ENCODE measurements at places on chromosomes 4 and X.

DNA sequence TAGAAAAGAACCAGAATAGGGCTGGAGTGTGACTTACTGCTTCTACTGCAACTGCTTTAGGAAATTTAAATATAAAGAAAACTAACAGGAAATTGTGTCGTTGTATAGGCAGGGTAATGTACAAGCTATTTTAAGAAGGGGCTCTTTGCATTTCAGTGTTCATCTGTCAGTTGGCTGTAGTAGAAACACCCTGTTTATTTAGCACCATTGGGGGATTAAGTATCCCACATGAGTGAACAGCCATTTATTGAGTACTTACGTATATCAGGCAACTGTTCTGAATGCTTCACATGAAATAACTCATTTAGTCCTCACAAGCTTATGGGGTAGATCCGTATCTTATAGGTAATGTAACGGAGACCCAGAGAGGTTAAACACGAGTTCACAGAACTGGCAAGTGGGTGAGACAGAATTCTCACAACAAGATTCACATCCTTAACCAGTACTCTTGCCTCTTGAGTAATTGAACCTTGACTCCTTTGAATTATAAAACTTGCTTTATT lies 23.9 kb downstream of the STIM2 start:
- DNase-seq = no peak

GRCh38 chr4:127249066-127249766 lies 383.5 kb upstream of the INTU start:
- peak; percentile 77 for DNase-seq

DNA sequence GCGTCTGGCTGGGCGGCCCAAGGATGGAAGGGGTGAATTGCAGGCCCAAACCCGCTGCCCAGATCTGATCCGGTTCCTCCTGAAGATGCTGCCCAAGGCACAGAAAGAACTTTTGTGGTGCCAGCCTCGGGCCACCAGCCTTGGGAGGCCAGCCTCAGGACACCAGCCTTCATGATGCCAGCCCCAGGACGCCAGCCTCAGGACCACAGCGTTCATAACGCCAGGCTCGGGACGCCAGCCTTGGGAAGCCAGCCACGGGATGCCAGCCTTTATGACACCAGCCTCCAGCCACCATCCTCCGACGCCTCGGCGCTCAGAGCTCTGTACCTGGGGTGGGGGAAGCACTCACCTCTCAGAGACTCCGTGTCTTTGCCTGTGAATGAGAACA lies 107.8 kb downstream of the ADRA2C start:
- no peak for DNase-seq

- no peak for DNase-seq
Measured at GRCh38 chr4:173878701-173879100, 348.7 kb upstream of the HAND2 start.

- DNase-seq = no peak
Measured at GRCh38 chr4:144450526-144450925, 195.4 kb upstream of the HHIP start.

- no peak for DNase-seq
Measured at GRCh38 chr4:2254665-2255500, 7.0 kb downstream of the MXD4 start.
